Activated CD4-positive, CD25-positive, alpha-beta regulatory T cell (primary cell): ENCODE measurements at places on chromosomes 16 and 17.

DNA sequence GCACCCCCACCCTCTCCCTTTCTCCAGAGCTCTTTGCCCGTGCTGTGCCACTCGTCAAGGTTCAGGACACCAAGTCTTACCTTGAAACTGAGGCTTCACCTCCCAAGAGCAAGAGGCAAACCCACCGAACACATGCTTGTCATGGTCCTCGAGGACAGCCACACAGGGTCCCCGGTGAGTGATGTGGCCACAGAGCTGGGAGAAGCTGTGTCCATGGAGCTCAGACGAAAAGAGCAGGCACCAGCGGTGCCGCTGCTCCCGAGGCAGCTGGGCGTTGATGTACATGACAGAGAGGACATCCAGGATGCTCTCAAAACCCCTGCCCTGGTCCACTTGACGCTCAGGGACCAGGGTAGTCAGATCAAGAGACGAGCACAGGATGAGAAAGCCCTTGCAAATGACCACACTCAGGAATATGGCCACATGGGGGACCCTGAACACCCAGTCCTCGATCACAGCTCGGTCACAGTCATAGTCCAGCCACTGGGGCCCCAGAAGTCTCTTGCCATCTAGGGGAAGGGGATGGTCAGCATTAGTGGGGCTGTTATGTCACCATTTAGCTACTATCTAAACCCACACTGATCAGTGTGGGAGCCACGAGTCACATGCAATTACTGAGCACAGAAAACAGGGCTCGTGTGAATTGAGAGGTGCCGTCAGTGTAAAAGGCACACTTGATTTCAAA, 17.8 kb downstream of the MEAK7 start:
- DNase-seq: no peak

DNA sequence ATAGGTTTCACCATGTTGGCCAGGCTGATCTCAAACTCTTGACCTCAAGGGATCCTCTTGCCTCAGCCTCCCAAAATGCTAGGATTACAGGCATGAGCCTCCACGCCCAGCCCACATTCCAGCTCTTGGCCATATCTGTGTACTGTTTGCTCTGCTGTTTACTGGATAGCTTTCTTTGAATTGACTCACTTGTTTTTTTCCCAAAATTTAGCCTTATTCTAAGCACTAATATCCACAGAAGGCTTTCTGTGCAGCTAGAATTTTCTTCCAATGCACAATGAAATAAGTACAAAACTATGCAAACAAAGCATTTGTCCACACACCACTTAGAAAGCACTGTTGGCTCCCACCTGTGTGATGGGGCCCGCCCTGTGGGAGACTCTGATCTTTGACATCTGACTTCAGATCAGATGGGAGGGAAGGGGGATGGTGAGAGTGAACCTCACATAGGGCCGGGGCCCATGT, 72.2 kb downstream of the CLEC16A start:
- DNase-seq: no peak

DNA sequence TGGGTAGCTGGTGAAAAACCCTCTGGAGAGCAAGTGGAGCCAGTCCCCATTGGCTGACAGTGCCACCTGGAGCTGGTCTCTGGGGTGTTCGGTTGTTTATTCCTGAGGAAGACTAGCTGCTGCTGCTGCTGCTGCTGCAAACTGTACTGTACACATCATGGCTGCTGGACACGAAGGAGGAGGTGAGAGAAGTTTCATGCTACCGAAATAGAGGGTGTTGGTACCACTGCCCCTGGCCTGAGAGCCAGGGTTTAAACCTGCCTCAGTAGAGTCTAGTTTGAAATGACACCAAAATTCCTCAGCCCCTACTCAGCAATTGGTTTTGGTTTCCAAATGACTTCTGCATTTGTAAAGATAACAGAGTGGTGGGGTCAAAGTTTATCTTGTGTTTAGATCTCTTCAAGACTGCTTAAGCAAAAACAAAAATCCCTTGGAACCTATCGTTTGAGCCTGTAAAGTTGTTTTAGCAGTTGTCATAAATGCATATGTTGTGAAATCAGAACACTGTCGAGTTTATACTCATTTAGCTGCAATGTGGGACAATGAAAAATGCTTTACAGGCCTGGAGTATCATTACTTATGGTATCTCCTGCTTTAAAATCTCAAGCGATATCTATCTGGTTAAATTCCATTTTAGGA, 40.8 kb downstream of the CYB5B start:
- DNase-seq: no peak

GRCh38 chr16:15916323-15916722, 27.9 kb upstream of the CEP20 start:
- no peak for DNase-seq

DNA sequence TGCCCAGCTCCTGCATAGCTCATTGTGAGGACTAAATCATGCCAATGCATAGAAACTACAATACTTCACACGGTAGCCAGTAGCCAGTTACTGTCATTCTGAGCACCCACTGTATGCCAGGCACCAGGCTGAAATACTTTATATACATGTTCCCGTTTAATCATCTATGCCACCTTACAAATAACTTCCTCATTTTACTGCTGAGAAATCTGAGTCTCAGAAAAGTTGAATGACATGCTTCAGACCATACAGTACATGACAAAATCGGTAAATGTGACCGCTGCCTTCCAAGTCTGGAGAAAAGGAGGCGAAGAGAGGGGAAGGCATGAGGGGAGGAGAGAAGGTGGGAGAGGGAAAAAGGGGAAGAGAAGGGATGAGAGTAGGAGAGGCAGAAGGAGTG, 9.2 kb upstream of the TLCD3B start:
- DNase-seq: no peak

GRCh38 chr17:70084476-70084875, 9.5 kb downstream of the KCNJ16 start:
- DNase-seq: no peak

DNA sequence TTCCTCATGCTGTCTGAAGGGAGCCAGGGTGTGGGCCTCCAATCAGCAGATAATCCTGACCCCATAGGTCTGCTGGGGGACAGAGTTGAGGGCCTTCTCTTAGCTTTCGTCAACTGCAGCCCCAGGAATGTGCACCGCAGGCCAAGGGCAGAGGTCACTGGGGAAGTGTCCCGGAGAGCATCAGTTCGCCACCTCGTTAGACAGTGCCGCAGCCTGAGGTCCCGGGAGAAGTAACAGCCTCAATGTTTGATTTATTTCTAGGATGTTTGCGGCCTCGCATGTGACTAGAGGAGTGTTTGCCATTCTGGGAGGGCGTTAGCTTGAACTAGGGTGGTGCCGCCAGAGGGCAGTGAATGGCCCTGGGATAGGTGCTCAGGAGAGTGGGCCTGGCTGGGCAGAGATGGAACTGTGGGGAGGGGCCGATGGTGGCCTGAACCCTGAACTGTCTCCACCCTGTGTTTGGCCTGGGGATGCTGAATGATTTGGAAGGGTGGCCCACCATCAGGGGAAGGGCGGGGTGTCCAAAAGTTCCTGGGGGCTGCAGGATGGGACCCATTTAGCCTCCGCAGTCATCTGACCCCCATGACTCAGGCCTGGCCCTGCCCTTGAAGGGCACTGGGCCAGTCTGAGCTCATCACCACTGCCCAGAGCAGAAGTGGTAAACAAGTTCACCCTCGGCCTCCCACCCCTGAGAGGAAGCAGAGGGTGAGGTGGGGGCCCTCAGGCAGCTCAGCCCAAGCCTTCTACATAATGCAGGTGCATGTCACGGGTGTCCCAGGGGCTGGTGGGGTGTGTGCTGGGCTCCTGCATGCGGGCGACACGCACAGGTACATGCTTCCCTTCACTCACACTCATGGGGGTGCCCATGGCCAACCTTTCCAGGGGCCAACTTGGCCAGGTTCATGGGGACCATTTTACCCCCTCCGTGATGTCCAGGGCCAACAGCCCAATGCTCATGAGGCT, 12.4 kb upstream of the TAC4 start:
- DNase-seq: no peak

DNA sequence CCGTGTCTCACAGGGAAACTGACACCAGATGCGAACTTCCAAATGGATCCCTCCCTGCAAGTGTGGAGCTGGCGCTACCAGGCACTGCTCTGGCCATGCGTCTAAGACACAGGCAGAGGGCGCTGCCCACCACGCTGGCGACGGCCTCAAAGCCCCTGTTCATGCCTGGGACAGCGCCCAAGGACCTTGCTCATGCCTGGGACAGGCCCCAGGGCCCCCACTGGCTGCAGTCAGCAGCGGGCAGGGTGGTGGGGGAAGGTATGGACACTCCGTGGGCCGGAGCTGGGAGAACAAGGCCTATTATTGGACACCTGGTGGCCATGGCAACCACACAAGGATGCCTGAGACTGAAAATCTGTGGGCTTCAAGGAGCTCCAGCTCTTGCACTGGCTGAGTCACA, 8.8 kb downstream of the ZG16B start:
- DNase-seq: no peak

GRCh38 chr17:17457680-17458079, 19.1 kb upstream of the MED9 start:
- no peak for DNase-seq
